Right cardiac atrium (tissue), 5 donors: ENCODE measurements at places on chromosomes 7 and 10.
A peak's percentile ranks its signal among the peaks of the same experiment; 100 is the strongest.

DNA sequence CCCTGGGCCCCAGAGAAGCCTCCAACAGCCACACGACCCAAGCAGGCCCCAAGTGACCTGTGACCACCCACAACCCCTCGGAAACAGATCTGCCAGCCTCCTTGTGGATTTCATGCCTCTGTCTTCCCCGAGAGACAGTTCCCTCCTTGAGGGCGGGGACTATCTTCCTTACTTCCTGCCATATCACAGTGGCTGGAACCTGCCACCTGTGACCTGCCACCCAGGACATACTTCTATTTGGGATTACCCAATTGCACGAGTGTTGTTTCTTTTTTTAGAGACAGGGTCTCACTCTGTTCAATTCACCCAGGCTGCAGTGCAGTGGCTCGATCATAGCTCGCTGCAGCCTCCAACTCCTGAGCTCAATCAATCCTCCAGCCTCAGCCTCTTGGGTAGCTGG, 25.9 kb downstream of the TNRC18 start:
- DNase-seq: no peak

GRCh38 chr7:77320137-77320536, 96.0 kb downstream of the GSAP start:
- no peak for DNase-seq

DNA sequence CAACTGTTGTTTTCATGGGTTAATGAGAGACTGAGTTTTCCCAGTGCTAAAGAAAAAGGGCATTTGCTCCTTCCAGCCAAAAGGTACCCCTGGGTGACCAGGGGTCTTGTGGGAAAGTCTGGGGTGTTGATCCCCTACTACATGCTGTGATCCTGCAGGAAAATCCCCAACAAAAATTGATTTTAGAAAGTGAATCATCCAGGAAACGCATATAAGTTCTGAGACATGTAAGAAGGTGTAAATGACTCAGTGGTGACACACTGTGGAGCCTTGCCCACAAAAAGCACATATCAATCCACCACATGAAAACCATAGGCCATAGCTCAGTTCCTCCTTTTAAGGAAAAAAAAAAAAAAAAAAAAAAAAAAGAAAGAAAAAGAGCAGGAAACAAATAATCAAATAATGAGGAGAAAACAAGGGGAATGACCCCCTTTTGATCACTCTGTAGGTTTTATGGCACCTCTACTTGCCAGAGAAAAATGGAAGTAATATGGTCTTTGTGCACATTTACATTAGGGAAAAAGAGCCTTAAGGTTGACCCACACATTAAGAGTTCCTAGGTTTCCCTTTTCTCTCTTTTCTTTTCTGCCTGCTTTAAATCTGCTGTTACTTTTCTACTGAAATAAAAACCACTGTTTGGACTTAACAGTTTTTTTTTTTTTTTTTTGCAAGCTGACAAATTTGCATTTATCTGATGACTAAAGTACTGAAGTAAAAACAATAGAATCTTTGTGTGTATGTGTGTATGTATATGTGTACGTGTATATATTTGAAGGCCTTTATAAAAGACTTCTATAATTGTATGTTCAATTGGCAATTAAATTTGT, 386.0 kb downstream of the KIF20B start:
- DNase-seq: no peak

DNA sequence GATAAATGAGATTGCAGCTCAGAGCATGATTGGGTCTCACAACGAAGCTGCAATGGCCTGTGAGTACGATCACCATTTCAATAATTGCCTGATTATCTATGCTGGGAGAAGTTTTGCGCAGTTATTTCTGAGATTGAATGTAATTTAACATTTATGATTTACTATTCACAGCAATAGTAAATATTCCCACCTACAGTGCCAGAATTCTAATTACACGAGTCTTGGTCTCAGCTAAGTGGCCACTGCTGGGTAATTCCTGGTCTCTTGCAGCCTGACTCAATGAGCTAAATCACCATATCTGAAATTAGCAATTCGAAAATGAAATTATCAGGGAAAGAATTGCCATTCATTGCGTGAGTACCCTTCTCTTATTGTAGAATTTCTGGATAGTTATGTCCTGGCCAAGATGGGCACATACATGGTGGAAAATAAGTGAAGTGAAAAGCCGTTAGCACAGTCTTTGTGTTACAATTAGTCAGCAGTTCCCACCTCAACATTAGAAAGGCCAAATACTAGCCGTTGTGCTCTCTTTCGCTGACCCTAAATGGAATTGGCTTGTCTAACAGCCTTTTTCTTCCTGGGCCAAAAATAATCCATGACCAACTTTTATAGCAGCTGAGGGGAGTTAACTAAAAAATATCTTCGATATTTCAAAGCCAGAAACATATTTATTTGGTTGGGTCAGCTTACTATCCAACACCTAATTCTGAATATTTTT, 681.0 kb upstream of the C7orf33 start:
- no peak for DNase-seq

GRCh38 chr10:132035476-132035875, 30.3 kb upstream of the JAKMIP3 start:
- no peak for DNase-seq

DNA sequence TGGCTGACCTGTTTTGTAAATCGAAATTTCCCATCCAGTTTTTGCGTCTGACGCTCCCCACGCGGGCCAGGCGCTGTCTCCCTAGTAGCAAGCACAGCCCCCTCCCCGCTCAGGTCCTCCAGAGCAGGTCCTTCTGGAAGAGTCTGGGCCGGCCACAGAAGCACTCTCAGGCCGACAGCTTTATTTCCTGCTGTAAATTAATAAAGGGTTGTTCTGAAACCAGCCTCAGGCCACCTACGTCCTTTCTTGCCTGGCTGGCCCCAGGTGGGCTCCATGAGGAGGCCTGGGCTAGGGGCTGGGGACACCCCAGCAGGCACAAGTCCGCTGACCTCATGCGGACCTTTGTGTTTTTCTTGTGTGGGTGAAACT, 35.2 kb downstream of the CAMK2B start:
- DNase-seq: no peak

DNA sequence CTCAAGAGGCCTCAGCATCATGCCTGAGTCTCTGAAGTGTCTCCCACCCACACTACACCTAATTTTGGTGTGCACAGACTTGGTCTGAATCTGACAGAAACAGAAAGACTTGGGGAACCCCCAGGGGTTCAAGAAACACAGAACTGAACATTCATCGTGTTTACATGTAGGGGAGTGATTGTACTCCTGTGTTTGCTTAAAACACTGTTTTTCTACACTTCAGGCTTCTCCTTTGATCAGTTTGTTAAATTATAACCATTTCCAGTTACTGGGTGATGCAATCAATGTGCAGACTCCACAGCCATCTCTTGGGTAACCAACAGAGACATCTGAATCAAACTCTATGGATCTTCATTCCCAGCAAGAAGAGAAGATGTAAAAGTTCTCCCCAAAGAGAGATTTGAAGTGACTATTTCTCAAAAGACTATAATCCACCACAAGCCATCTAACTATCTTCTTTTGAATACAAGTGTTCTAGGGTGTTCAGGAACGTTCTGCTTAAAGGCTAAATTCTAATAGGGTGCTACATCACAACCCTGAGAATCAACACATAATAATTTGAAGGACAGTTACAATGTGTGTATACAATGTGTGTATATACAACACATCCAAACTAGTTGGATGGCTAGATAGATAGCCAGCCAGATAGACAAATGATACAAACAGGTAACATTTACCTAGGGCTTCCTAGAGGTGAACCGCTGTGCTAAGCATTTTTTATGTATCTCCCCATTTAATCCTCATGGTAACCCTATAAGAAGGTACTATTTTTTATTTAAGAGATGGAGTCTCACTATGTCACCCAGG, 34.2 kb downstream of the DNAJC12 start:
- DNase-seq: no peak

- peak; percentile 82 for DNase-seq
Observed at GRCh38 chr10:51706225-51706624, 6.8 kb upstream of the CSTF2T start.

GRCh38 chr10:121323443-121323842, 274.8 kb downstream of the FGFR2 start:
- DNase-seq: no peak
